ENCODE measurements at places on chromosomes 7 and 10. TPM values are rescaled to one million over a fixed set of nuclear protein-coding genes. Genes with fewer than 3 reads are reported as not detected.

DNA sequence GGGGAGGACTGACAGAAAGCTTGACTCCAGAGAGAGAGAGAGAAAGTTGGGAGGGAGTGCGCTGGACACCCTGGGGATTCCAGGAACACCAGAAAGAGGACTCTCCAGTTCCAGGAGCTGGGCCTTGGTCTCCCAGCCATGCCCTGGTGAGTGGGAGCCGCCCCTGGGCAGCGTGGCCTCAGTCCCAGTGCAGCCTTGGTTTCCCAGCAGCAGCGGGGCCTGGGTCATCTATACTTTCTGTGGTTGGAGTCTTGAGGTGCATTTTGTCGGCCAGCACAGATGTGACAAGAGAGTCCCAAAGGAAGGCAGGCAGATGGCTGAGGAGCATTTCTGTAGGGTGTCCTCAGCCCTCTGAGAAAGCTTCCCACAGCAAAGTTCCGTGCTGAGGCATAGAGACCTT is 334.7 kb upstream of the ZNF32 start:
- no peaks in the 10 kb centered on the region for H3K36me3 ChIP-seq
- no peaks in the 10 kb centered on the region for H3K27me3 ChIP-seq
- DNase-seq, result no peak
- H3K4me3 ChIP-seq, result no peak overlapping the region
- H3K4me1 ChIP-seq, result no peaks in the 10 kb centered on the region

Gene TRAPPC14
- 12.6 TPM for total RNA-seq

DNA sequence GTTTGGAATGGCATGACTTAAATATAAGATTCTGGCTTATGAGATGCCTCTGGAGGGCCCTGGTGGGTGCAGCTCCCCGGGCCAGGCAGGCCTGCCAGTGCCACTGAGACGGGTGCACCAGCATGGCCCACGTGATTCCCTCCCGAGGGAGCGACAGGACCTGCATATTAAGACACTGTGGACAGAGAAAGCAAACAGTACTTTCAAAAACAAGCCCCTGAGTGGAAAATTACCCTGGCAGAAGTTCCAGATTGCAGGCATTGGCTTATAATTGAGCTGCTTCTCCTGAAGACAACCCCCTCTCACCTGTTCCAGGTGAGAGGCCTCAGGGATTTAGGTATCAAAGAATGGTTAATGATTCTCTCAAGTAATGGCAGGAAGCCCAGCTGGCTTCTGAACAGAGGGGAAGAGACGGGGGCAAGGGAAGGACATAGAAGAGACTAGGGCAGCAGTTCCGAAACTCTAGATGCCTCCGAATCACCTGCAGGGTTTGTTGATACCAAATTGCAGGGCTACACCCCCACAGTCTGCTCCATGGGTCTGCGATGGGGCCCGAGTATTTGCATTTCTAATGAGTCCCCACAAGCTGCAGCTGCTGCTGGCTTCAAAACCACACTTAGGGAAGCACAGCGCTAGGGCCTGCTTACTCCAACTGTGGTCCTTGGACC is 66.0 kb upstream of the DOCK1 start:
- no peaks in the 10 kb centered on the region for H3K27me3 ChIP-seq
- no peak overlapping the region for H3K4me3 ChIP-seq
- H3K27ac ChIP-seq, result no peak overlapping the region
- DNase-seq, result peak; percentile 78
- H3K4me1 ChIP-seq, result no peaks in the 10 kb centered on the region

DNA sequence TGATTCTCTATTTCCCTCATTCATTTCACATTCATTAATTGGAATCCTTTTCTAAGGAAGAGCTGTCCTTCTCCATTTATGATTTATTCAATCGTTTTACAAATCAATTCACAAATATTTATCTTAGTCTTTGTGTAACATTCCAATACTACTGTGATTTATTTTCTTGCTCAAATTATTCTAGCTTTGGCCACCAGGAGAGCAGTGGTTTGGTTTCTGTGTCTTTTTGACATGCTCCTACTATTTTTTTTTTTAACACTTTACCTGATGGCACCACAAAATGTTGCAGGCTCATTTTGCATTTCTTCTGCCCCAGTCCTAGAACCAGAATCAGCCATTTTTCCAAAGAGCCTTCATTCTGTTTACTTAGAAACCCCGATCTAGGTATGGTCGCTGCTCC is 13.3 kb upstream of the RBM33 start:
- H3K4me3 ChIP-seq, result no peak overlapping the region
- no peak for DNase-seq
- H3K27me3 ChIP-seq, result no peaks in the 10 kb centered on the region
- H3K36me3 ChIP-seq, result no peaks in the 10 kb centered on the region
- H3K27ac ChIP-seq, result no peak overlapping the region

Gene TMEM229A
- total RNA-seq, result 0.14 TPM

Gene SVIL
- total RNA-seq, result 102 TPM

DNA sequence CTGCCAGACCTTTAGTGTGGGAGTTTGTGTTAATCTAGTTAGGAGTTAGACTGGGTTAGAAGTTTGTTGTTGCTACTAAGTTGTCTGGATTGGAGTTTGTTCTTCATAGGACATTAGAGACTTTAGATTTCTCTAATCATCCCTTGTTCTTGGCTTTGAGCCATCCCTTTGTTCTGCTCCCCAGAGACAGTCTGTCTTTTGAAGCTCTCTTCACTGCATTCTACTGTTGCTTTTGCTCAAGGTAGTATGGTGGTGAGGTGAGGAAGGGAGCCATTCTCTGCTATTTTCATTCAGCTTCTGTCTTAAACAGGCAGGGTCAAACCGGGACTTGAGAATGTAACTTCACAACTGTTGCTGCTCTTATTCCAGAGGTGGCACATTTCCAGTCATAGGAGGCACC is 10.4 kb upstream of the TARP start:
- H3K4me1 ChIP-seq, result no peaks in the 10 kb centered on the region
- H3K27me3 ChIP-seq, result no peaks in the 10 kb centered on the region
- H3K4me3 ChIP-seq, result no peak overlapping the region
- H3K36me3 ChIP-seq, result no peaks in the 10 kb centered on the region

- H3K4me3 ChIP-seq, result no peak overlapping the region
- no peaks in the 10 kb centered on the region for H3K36me3 ChIP-seq
- no peaks in the 10 kb centered on the region for H3K4me1 ChIP-seq
- H3K27me3 ChIP-seq, result no peaks in the 10 kb centered on the region
- no peak for DNase-seq
Observed at GRCh38 chr10:26095781-26096180, 120.8 kb upstream of the GAD2 start.

- no peaks in the 10 kb centered on the region for H3K27me3 ChIP-seq
- H3K36me3 ChIP-seq, result no peaks in the 10 kb centered on the region
- H3K27ac ChIP-seq, result no peak overlapping the region
- DNase-seq, result peak; percentile 59
Observed at GRCh38 chr10:7301006-7301778, 109.6 kb downstream of the SFMBT2 start.

DNA sequence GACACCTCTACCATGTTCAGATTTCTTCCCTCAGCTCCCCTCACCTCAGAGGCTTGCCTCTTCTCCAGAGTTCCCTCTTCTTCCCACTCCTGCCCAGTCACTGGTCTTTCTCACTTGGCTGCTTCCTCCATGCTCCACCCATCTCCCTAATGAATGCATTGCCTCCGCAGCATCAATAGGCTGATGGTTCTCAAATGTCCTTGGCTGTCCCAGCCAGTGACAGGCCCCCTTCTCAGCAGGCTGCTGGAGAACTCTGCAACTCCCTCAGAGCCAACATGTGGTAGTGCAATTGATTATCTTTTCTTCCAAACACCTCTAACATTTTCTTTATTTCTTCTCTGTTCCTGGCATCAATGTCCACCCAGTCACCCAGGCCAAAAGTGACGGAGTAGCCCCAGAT is 218.2 kb downstream of the RELN start:
- no peak overlapping the region for H3K27ac ChIP-seq
- no peak overlapping the region for H3K4me3 ChIP-seq
- no peaks in the 10 kb centered on the region for H3K36me3 ChIP-seq
- no peaks in the 10 kb centered on the region for H3K4me1 ChIP-seq
- DNase-seq, result no peak
- no peaks in the 10 kb centered on the region for H3K27me3 ChIP-seq

GRCh38 chr7:108280136-108280535 is 150.0 kb upstream of the LAMB4 start:
- no peaks in the 10 kb centered on the region for H3K4me1 ChIP-seq
- no peak overlapping the region for H3K4me3 ChIP-seq
- no peaks in the 10 kb centered on the region for H3K36me3 ChIP-seq
- DNase-seq, result no peak
- no peaks in the 10 kb centered on the region for H3K27me3 ChIP-seq
- no peak overlapping the region for H3K27ac ChIP-seq

Gene RAPGEF5
- total RNA-seq, result 152 TPM

- H3K36me3 ChIP-seq, result no peaks in the 10 kb centered on the region
- no peak overlapping the region for H3K4me3 ChIP-seq
- H3K27me3 ChIP-seq, result no peaks in the 10 kb centered on the region
- peaks cover 98% of the 10 kb centered on the region for H3K4me1 ChIP-seq
Observed at GRCh38 chr10:79098596-79099015, 29.8 kb downstream of the ZMIZ1 start.

- H3K27me3 ChIP-seq, result no peaks in the 10 kb centered on the region
- H3K4me1 ChIP-seq, result no peaks in the 10 kb centered on the region
Observed at GRCh38 chr7:116447436-116447835, 52.1 kb upstream of the CAV2 start.

DNA sequence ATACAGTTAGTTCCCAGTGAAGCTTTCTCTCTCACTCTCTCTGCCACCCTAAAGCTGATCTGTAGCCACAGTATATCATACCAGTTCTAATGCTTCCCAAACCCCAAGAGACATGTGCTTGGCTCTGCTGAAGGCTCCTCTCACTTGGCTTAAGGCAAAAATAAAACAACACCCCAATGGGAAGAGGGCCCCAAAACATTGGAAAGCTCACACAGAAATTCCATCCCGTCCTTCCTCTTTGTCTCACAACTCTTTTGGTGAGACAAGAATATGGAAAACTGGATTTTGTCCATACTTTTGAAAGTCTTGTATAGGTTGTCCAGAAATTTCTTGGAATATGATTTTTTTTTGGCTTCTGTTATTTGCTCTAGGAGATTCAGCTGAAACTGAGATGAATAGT is 56.1 kb upstream of the WNT16 start:
- DNase-seq, result no peak
- no peaks in the 10 kb centered on the region for H3K4me1 ChIP-seq
- H3K27me3 ChIP-seq, result no peaks in the 10 kb centered on the region
- H3K36me3 ChIP-seq, result no peaks in the 10 kb centered on the region
- no peak overlapping the region for H3K27ac ChIP-seq
- no peak overlapping the region for H3K4me3 ChIP-seq

GRCh38 chr7:116052006-116052405 is 21.4 kb upstream of the TFEC start:
- no peak for DNase-seq
- H3K4me1 ChIP-seq, result no peaks in the 10 kb centered on the region
- no peak overlapping the region for H3K4me3 ChIP-seq
- no peak overlapping the region for H3K27ac ChIP-seq
- H3K36me3 ChIP-seq, result no peaks in the 10 kb centered on the region

Gene CYP3A4
- total RNA-seq, result 0.46 TPM

DNA sequence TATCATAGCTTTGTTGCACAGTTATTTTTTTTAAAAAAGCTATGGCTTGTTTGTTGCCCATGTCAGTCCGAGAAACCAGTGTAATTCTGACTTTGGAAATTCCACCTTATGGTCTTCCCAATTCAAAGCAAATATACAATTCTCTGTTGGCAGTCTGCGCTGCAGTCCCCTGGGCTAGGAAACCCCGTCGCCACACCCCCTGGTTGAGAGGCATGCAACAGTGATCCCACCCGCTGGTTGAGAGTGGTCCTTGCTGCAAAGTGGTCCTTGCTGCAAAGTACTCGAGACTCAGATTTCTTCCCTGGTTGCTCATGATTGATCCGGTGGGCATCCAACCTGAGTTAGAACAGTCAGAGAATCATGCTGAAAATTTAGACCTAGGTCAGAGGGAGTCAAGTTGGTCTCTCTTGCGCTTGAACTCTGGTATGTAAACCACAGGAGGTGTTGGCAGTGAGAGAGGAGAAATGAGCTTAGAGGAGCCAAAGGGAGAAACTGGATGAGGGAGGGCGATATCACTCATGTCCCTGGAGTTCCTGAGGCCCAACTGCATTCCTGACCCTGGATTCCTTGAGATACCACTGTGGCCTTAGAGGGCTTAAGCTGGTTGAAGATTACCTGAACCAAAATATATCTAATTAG is 45.0 kb upstream of the STK17A start:
- no peak overlapping the region for H3K4me3 ChIP-seq
- H3K27me3 ChIP-seq, result no peaks in the 10 kb centered on the region
- no peak overlapping the region for H3K27ac ChIP-seq
- no peak for DNase-seq
